SK-N-SH (cell line): ENCODE measurements at places on chromosomes 6 and 20.
A peak's percentile ranks its signal among the peaks of the same experiment; 100 is the strongest.

DNA sequence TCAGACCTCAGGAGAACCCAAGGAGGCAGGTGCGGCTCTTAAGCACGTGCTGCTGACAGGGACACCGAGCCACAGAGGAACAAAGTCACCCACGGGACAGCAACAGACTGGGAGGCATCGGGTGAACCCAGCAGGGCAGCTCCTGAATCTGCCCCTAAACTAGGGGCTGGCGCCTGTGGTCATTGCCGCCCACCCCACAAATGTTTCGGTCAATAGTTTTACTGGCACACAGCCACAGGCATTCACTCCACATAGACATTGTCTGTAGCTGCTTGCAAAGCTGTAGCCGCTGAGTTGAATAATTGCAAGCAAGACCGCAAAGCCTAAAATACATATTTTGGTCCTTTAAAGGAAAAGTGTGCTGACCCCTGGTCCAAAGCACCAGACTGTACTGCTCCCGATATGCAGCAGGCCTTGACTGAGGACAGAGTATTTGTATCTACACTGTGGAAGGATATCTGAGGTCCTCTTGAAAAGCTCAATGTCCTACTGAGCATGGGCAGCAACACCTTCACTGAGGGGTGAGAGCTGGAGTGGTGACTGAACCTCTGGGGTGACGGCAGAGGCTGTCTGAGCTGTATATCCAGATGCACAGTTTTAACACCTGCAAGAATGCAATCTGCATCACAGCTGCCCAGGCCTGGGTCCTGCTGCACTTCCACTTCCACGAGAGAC, 310.3 kb downstream of the THBS2 start:
- no peak for DNase-seq
- H3K36me3 ChIP-seq = no peaks in the 10 kb centered on the region
- H3K27me3 ChIP-seq = no peaks in the 10 kb centered on the region
- H3K4me3 ChIP-seq = no peak overlapping the region
- no peak overlapping the region for H3K27ac ChIP-seq

GRCh38 chr20:47032933-47033578, 138.4 kb downstream of the EYA2 start:
- H3K4me1 ChIP-seq = peaks cover 21% of the 10 kb centered on the region
- H3K36me3 ChIP-seq = no peaks in the 10 kb centered on the region

GRCh38 chr6:56343295-56343694, 95.9 kb upstream of the COL21A1 start:
- no peaks in the 10 kb centered on the region for H3K36me3 ChIP-seq
- H3K4me3 ChIP-seq = no peak overlapping the region
- peaks cover 13% of the 10 kb centered on the region for H3K4me1 ChIP-seq
- no peak overlapping the region; the same call in 1 of the 2 replicates for H3K27ac ChIP-seq
- DNase-seq = peak; percentile 11
- no peaks in the 10 kb centered on the region for H3K27me3 ChIP-seq

DNA sequence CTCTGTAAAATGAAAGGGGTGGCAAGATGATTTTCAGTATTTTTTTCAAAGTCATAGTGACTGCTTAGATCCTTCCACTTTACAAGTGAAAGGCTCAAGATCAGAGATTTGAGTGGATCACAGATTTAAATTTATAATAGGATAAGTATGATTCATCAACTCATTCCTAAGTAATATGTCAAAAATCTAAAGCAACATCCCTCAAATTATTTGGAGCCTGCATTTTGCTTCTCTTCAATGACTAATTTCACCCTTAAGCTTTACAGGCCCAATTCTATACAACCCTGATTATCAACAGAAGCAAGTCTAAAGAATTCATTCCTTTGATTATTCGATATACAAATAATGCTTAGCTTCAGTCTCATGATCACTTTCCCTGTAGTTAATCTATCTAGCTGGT, 93.9 kb upstream of the HEY2 start:
- no peak overlapping the region for H3K27ac ChIP-seq
- no peak for DNase-seq
- no peak overlapping the region for H3K4me3 ChIP-seq
- H3K36me3 ChIP-seq = no peaks in the 10 kb centered on the region
- H3K27me3 ChIP-seq = no peaks in the 10 kb centered on the region; the same call in 1 of the 2 replicates
- no peaks in the 10 kb centered on the region for H3K4me1 ChIP-seq

DNA sequence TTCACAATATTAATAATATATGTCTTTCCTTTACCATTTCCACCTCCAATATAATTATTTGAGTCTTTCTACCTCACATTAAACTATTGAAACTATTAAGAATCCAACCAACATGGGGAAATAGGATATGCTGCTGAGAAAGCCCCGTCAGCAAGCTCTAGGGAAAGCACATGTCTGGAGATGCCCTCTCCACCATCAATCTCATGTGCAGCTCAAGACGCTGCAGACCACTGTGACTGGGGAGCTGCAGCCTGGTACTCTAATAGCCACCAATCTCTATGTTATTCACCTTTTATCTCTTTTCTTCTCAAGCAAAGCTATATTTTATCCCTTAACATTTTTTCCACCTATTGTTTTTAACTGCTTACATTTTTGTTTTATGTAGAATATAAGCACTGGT, 50.3 kb downstream of the COL9A1 start:
- H3K36me3 ChIP-seq = no peaks in the 10 kb centered on the region
- no peaks in the 10 kb centered on the region for H3K27me3 ChIP-seq
- DNase-seq = no peak
- H3K27ac ChIP-seq = no peak overlapping the region
- no peaks in the 10 kb centered on the region for H3K4me1 ChIP-seq

GRCh38 chr6:128493877-128494276, 26.5 kb downstream of the PTPRK start:
- no peak overlapping the region for H3K27ac ChIP-seq
- no peaks in the 10 kb centered on the region; the same call in 1 of the 2 replicates for H3K36me3 ChIP-seq
- H3K27me3 ChIP-seq = no peaks in the 10 kb centered on the region
- DNase-seq = no peak

GRCh38 chr6:36436466-36436865, 6.2 kb downstream of the PXT1 start:
- no peak overlapping the region for H3K4me3 ChIP-seq
- no peak for DNase-seq
- no peaks in the 10 kb centered on the region for H3K27me3 ChIP-seq
- peaks cover 4% of the 10 kb centered on the region; the same call in 1 of the 2 replicates for H3K4me1 ChIP-seq

- no peaks in the 10 kb centered on the region for H3K27me3 ChIP-seq
- H3K4me1 ChIP-seq = peaks cover 24% of the 10 kb centered on the region
- peak overlapping the region; percentile 76 for H3K4me3 ChIP-seq
- H3K36me3 ChIP-seq = peaks cover 31% of the 10 kb centered on the region
- peak; percentile 49 for DNase-seq
Measured at GRCh38 chr6:134175532-134176263, 123.3 kb upstream of the SLC2A12 start.

GRCh38 chr6:82385546-82385945, 21.9 kb downstream of the TPBG start:
- H3K36me3 ChIP-seq = no peaks in the 10 kb centered on the region
- H3K4me3 ChIP-seq = no peak overlapping the region
- no peak overlapping the region for H3K27ac ChIP-seq
- H3K27me3 ChIP-seq = no peaks in the 10 kb centered on the region
- no peak for DNase-seq

- H3K27ac ChIP-seq = no peak overlapping the region
- no peak overlapping the region for H3K4me3 ChIP-seq
- no peaks in the 10 kb centered on the region for H3K27me3 ChIP-seq
- H3K4me1 ChIP-seq = no peaks in the 10 kb centered on the region; the same call in 1 of the 2 replicates
Measured at GRCh38 chr6:73393278-73393677, 1.4 kb upstream of the DDX43 start.

DNA sequence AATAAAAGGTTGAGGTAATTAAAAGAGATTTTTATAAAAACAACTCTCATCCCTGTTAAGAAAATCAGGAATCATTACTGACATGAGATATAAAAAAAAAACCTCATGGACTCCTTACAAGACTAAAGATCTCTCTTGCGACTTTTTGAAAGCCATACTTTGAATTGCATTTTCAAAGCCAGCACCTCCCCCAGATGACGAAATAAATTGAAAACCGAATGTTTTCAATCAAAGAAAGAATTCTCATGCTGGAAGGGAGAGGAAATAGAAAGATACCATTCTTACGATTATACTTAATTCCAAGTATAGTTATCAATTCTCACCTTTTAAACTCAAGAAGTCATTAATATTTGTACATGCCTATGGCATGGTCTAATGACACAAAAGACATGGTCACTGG, 452.3 kb downstream of the GJA1 start:
- no peaks in the 10 kb centered on the region for H3K27me3 ChIP-seq
- DNase-seq = no peak
- no peaks in the 10 kb centered on the region; the same call in none of the 2 replicates for H3K4me1 ChIP-seq
- H3K36me3 ChIP-seq = no peaks in the 10 kb centered on the region
- no peak overlapping the region for H3K27ac ChIP-seq
- H3K4me3 ChIP-seq = no peak overlapping the region

DNA sequence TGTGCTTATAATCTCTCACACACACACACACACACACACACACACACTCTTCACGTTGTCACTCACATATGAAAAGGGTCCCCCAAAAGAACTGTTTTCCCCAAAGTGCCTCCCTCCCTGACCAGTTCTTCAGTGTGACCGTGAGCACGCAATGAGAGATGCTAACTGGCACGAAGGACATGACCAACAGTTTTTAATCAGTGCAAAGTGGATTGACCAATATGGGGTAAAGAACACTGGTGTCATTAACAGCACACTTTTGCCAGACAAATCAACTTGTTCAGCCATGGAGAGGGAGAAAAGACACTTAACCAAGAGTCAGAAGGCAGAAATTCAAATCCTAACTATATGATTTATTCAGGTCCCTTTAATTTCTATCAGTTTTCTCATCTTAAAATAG, 15.0 kb downstream of the EXOC2 start:
- no peaks in the 10 kb centered on the region for H3K36me3 ChIP-seq
- DNase-seq = no peak
- H3K27ac ChIP-seq = no peak overlapping the region

GRCh38 chr20:14343491-14344065, 6.2 kb upstream of the FLRT3 start:
- H3K4me1 ChIP-seq = peaks cover 2% of the 10 kb centered on the region; the same call in 1 of the 2 replicates
- no peak overlapping the region for H3K27ac ChIP-seq
- no peak overlapping the region for H3K4me3 ChIP-seq
- H3K36me3 ChIP-seq = no peaks in the 10 kb centered on the region
- no peak for DNase-seq

- no peak overlapping the region for H3K27ac ChIP-seq
- H3K27me3 ChIP-seq = no peaks in the 10 kb centered on the region
- H3K4me1 ChIP-seq = no peaks in the 10 kb centered on the region; the same call in 1 of the 2 replicates
Measured at GRCh38 chr20:58075586-58076345, 152.7 kb downstream of the ANKRD60 start.

DNA sequence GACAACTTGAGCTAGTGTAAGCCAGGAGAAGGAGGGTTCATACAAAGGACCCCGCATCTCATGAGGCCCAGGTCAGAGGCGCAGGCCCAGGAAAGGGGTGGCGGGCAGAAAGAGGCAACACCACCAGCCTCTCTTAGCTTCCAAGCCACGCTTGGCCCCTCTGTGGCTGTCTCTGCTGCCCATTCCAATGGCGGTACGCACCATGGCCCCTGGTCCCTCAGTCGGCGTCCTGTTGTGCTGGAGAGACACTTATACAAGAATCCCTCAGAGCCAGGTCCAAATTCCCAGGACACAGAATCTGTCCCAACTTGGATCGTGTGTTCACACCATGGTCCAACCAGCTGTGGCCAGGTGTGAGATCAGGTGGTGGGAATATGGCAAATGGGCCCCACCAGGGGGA, 127.0 kb upstream of the CDH4 start:
- no peak overlapping the region for H3K4me3 ChIP-seq
- H3K27ac ChIP-seq = no peak overlapping the region
- H3K4me1 ChIP-seq = no peaks in the 10 kb centered on the region
- no peaks in the 10 kb centered on the region for H3K27me3 ChIP-seq

GRCh38 chr6:96899019-96899418, 1.3 kb upstream of the NDUFAF4 start:
- peaks cover 24% of the 10 kb centered on the region for H3K36me3 ChIP-seq
- DNase-seq = peak; percentile 19
- H3K27me3 ChIP-seq = no peaks in the 10 kb centered on the region
- H3K4me1 ChIP-seq = peaks cover 15% of the 10 kb centered on the region
- H3K27ac ChIP-seq = peak overlapping the region; percentile 81; the same call in 1 of the 2 replicates
- H3K4me3 ChIP-seq = no peak overlapping the region; the same call in 1 of the 2 replicates

GRCh38 chr6:88166493-88167351, 575 bp upstream of the CNR1 start:
- H3K36me3 ChIP-seq = no peaks in the 10 kb centered on the region
- H3K4me3 ChIP-seq = peak overlapping the region; percentile 40
- DNase-seq = peak; percentile 73
- no peak overlapping the region for H3K27ac ChIP-seq

DNA sequence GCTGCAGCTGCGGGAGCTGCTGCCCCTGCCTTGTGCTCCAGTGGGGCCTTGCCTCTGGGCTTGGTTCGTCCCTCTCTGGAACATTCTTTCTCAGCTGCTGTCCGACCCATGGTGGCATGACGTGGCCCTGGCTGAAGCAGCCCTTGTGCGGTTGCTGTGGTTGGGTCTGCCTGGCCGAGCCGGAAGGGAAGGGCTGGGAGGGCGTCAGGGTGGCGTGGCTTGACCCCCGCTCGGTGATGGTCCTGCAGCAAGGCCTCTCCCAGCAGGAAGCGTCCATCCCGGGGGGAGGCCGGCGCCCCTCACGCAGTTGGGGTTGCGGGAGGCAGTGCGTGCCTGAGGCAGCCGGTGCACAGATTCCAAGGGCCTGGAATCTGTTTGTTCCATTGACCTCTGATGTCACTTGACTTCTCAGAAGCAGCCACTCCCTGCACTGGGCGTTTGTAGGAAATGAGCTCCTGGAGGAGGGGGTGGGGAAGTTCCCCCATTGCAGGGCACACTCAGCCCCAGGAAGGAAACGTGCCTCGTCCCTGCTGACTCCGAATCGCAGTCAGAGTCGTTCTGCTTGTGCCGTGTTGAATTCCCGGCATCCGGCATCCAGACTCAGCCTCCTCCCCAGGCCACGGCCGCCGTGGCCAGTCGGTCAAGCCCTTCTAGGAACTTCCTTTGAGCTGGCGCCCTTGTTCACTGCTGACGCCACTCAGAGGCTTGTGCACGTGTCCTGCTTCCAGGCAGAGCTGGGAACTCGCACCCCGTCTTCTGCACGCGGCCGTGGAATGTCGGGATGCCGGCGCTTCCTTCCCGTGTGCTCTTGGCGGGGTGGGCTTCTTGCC, 9.7 kb upstream of the TNFRSF6B start:
- H3K36me3 ChIP-seq = no peaks in the 10 kb centered on the region; the same call in 1 of the 2 replicates
- H3K27ac ChIP-seq = no peak overlapping the region
- DNase-seq = no peak
